ENCODE measurements at places on chromosomes 12 and 14. TPM values are rescaled to one million over a fixed set of nuclear protein-coding genes. Genes with fewer than 3 reads are reported as not detected.

Gene ADCY4
- 70.1 TPM for polyA plus RNA-seq

Gene KRT75
- polyA plus RNA-seq: not detected

Gene AGAP2
- polyA plus RNA-seq: 2.6 TPM

Gene CCDC38
- 0.44 TPM for polyA plus RNA-seq

Gene KRT80
- 2.5 TPM for polyA plus RNA-seq

Gene LIN7A
- polyA plus RNA-seq: 1.6 TPM

Gene JPH4
- polyA plus RNA-seq: 9.4 TPM

Gene TEX52
- polyA plus RNA-seq: not detected

Gene RNASE4
- 9.8 TPM for polyA plus RNA-seq

Gene LTB4R2
- polyA plus RNA-seq: 1.8 TPM

Gene SPIC
- polyA plus RNA-seq: not detected

Gene ZNF891
- polyA plus RNA-seq: 1.8 TPM

Gene MOK
- 38.5 TPM for polyA plus RNA-seq

Gene NOXRED1
- 0.64 TPM for polyA plus RNA-seq

Gene FGF6
- polyA plus RNA-seq: not detected

Gene ZDHHC22
- not detected for polyA plus RNA-seq

Gene NELL2
- 26.5 TPM for polyA plus RNA-seq

Gene NEDD1
- polyA plus RNA-seq: 10.9 TPM

Gene ANHX
- polyA plus RNA-seq: not detected

Gene PTHLH
- polyA plus RNA-seq: not detected

Gene TMTC1
- 5.1 TPM for polyA plus RNA-seq

Gene KRT71
- not detected for polyA plus RNA-seq

Gene EMP1
- 27.9 TPM for polyA plus RNA-seq

Gene KIF26A
- 0.49 TPM for polyA plus RNA-seq

Gene NUDT4
- polyA plus RNA-seq: 29.6 TPM

Gene TC2N
- polyA plus RNA-seq: 3.8 TPM

Gene RNFT2
- 2.8 TPM for polyA plus RNA-seq

Gene LRTM2
- not detected for polyA plus RNA-seq

Gene IL26
- not detected for polyA plus RNA-seq
